ENCODE measurements at places on chromosomes 3 and 15.

DNA sequence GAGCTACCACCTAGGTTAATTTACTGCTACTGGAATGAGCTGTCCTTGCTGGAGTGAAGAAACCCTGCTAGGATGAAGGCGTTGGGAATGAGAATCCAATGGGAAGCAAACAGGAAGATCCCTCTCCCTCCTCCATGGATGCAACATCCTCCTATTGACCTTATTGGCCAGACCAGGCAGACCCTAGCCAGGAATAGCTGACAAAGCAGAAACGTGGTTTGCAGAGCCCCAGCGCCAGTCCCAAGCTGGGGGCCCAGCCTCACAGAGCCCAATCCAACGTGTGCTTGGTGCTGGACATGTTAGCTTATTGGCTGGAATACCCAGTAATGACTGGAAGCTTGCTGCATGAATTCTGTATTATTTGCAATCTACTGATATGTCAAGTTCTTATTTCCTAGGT is 273.1 kb downstream of the LRTM1 start:
- no peak for DNase-seq

DNA sequence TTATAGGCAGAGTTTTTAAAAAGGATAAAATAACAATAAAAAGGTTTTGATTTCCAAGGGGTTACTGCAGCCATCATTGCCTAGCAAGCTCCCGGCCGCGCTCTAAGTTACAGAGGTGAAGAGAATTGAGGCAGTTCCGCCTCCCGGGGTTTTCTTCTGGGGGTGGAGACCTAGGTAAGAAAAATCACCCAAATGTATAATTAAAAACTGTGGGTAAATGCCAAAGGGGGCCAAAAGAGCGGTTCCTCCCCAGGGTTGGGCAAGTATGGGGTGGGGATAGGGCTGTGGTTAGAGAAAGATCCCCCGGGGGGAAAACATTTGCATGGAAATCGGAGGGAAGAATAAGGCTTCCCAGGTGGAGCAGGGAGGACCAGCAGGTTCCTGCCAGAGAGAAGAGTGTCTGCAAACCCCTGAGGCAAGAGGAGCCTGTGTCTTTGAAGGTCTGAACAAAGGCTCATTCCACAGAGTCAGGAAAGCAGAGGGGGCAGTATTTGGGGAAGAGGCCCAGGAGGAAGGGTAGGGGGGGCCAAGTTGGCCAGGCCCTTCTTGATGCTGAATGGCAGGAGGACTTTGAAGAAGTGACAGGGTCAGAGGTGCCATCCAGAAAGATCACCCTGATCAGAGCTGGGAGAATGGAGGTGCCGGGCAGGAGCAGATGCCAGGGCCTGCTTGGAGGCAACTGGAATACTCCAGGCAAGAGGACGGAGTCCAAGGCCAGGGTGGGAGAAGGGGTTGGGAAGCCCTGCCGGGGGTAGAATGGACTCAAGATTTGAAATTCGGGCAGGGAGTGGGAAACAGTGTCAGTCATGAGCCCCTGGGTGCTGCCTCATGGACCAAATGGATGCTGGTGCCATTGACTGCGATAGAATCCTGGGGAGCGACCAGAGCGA is 152.9 kb upstream of the RGMA start:
- no peak for DNase-seq

DNA sequence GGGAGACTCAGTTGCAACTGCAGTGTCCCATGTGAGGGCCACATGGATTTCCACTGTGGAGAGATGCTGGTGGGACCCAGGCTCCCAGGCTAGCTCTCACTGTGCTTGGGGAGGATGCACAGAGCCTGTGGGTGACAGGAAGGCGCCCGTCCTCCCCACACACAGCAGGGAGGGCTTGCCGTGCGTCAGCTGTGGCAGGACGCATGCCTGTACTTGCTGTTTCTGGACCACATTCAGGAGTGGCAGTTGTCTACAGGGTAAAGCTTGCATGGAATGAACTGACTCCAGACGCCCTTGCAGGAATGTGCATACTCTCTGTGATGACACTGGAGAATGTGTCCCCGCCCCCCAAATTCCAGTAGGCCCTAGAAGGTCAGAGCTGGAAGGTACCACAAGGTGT is 63.8 kb upstream of the SNRPA1 start:
- no peak for DNase-seq

DNA sequence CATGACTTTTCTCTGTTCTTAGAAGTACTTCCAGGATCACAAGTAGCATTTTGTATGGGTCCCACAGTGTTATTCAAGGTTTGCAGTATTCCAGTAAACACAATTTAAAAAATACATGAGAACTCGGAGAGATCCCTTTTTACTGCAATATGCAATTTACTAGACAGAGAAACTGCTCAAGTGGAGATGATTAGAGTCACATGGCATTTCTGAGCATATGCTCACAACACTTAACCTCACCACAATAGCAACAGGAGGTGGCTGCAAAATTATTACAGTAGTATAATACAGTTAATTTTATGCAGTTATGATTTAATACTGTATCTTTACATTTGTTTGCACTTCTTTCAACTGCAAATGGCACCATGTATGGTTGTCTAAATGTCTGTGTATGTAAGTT is 87.5 kb downstream of the PIK3CB start:
- no peak for DNase-seq

- no peak for DNase-seq
These were observed 135.3 kb downstream of the LRTM1 start for GRCh38 chr3:54792584-54792983.

- DNase-seq, result no peak
These were observed 240.4 kb downstream of the RPLP1 start for GRCh38 chr15:69693059-69693458.

Data from stimulated activated CD8-positive, alpha-beta memory T cell treated with anti-CD3 and anti-CD28 coated beads, Interleukin-15, amount 100 ng/mL, for 24 hours (primary cell).